ENCODE measurements at places on chromosomes 5 and 9. TPM values are rescaled to one million over a fixed set of nuclear protein-coding genes. Genes with fewer than 3 reads are reported as not detected.

Gene SEMA5A
- 0.27 TPM for polyA plus RNA-seq

Gene OR13J1
- not detected for polyA plus RNA-seq

Gene UBE2B
- polyA plus RNA-seq: 73.5 TPM

Gene MLLT3
- polyA plus RNA-seq: 15.1 TPM

Gene TAF11L5
- not detected for polyA plus RNA-seq

Gene OCLN
- polyA plus RNA-seq: 4.6 TPM

Gene IL17B
- polyA plus RNA-seq: not detected

Gene ACTBL2
- 2.7 TPM for polyA plus RNA-seq

Gene S100Z
- polyA plus RNA-seq: not detected

Gene WDR38
- not detected for polyA plus RNA-seq

Gene ARL14EPL
- not detected for polyA plus RNA-seq

Gene SLCO4C1
- polyA plus RNA-seq: not detected

Gene UNC5A
- not detected for polyA plus RNA-seq

Gene TPM2
- polyA plus RNA-seq: 67.0 TPM

Gene SPACA9
- 3.6 TPM for polyA plus RNA-seq

Gene PTGDS
- polyA plus RNA-seq: not detected

Gene ZNF366
- polyA plus RNA-seq: not detected

Gene IL4
- polyA plus RNA-seq: not detected

Gene FOCAD
- 31.6 TPM for polyA plus RNA-seq

Gene NXNL2
- polyA plus RNA-seq: 0.26 TPM

All from keratinocyte (primary cell).